AG08395 (cell line): ENCODE measurements at places on chromosomes 16 and 17.

DNA sequence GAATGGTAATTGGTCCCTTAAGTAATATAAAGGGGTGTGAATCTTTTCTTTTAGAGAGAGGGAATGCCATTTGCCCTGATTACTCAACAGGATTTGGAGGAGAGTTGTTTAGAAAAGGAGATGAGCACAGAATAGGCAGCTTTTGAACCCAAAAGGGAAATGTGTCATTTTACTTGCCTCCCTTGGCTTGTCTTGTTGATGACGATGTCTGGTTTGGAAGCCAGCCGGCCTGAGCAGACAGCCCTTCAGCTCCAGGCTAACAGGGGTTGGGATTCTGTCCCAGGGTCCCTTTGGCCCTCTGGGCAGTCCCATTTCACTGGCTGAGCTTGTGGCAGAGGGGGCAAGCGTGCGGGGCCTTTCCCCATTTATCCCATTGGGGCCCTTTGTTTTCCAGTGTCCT lies 22.3 kb upstream of the PRKAR1A start:
- DNase-seq: no peak

- DNase-seq: no peak
Measured at GRCh38 chr17:78888941-78889518, 14.0 kb downstream of the CEP295NL start.

GRCh38 chr16:19636436-19637267 lies 81.1 kb downstream of the VPS35L start:
- DNase-seq: no peak

DNA sequence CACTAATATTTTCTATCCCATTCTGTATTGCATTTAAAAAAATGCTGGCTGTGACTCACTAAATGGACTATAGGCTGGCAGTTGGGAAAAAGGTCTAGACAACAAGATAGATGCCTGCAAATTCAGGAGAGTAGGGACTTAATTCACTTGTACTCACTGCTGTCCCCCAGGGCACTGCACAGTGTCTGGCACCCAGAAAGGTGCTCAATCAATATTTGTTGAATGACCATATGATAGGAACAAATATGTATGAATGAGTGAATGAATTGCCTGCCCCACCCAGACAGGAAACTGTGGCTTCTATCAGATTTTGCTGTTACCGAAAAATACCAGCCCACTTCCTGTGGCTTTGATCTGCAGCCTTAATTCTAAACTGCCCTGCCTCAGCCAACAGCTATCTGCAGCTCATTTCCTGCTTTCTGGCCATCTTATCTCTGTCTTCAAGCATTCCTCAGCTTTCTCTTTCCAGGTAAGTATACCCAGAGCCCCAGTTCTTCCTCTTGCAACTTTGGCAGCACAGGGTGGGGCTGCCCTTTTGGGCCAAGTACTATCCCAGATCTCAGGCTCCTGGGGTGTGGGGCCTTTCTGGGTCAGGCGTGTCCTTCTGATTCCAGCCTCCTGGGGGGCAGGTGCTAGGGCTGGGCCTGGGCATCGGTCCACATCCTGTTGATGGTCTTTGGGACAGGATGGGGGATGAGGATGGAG lies 15.3 kb upstream of the TNS4 start:
- peak; percentile 49 for DNase-seq

DNA sequence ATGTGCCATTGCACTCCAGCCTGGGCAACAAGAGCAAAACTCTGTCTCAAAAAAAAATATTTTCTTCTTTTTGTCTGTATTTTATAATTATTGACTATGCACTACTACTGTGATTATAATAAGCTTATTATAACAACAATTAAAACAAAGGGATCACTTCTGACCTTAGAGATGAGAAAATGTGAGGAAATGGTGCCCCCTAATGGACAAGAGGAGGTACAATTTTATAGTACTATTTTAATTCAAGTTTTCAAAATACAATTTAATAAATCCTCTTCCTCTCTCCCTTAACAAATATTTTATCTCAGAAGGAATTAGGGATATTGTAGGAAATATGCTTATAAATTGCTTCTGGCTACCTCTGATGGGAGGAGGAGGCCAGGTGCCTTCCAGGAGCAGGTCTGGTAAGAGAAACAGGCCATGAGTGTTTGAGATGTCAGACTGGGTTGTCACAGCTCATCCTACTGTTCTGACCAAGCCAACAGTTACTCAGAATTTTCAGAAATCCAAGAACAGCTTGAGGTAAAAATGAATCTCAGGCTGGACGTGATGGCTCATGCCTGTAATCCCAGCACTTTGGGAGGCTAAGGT lies 14.0 kb downstream of the VPS53 start:
- DNase-seq: peak; percentile 60

DNA sequence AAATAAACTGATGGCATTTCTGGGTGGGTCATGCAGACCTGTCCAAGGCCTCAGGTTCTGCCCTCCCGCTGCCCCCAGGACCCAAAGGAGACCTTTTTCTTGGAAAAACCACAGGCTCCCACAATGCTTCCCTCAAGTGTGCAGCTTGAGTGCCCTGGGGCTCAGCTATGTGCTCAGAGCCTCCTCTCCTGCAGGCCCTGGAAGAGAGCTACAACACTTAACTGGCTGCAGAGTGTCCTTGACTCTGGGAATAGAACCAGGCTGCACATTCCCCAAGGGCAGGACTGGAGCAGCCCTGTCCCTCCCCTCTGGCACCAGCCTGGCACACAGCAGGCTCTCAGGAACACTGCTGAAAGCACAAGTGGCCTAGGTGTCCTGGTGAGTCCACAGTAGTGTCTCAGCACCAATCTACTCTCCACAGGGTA lies 4.8 kb upstream of the SREBF1 start:
- DNase-seq: no peak

DNA sequence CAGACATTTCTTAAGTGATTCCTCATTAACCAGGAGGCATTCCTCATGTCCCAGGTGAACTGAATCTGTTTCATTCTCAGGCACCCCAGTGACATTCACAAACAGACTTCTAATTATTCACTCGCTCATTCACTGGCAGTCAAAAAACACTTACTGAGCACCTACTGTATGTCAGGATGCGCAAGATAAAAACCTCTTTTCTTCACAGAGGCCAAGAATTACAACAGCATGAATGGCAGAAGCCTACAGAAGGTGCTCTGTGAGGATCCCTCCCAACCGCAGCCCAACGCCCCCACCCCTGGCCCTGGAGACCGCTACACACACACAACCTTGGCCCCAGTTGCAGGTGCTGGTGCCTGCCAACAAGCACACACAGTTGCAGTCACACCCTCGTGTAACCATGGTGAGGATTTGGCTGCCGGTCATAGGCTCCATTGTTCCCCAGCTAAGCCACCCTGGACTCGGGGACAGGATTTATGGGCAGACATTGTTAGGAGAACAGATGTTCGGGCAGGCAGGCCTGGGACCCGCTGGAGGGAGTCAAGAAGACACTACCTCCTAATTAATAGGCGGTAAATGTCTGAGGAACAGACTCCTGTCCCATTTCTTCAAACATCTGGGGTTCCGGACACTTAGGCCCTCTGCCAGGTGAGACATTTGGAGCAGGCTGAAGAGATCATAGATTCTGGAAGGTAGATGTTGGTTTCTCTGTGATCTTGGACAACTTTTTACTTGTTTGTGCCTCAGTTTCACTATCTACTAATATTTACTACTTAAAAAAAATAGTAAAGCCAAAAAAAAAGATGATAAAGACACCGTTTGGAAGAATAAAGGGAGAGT lies 43.2 kb downstream of the CUEDC1 start:
- peak; percentile 58 for DNase-seq

- DNase-seq: no peak
Measured at GRCh38 chr17:4393806-4394205, 27.3 kb upstream of the UBE2G1 start.

- DNase-seq: no peak
Measured at GRCh38 chr17:13757871-13758270, 156.1 kb upstream of the HS3ST3A1 start.

- no peak for DNase-seq
Measured at GRCh38 chr17:10369239-10369638, 3.6 kb downstream of the MYH13 start.

DNA sequence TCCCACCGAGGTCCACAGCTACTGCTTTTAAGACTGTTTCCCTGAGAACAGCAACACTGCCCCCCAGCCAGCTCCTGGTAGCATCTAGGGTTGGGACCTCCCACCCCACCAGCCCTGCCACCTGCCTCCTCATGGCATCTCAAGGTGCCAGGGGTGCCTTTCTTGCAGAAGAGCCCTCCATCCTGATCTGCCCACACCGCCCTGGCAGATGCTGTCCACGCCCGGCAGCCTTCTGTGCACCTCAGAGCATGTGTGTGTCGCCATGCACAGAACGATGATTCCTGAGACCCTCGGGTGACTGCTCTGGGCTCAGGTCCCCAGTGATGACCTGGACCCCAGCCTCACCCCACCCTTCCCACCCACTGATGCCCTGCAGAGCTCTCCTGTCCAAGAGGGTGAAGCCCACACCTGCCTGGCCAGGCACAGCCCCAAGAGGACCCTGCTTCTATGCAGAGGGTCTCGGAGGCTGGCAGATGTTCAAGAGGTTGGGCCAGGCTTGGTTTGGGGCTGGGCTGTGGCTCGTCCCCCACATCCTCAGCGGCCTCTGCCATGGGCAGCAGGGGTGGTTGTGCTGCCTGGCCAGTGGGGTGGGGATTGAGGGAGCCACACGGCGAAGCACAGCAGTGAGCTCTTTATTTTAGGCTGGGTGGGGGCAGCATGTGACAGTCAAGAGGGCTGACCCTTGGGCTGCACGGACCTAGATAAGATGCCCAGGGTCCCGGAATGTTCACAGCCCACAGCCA lies 5.2 kb upstream of the SPATA2L start:
- DNase-seq: no peak

DNA sequence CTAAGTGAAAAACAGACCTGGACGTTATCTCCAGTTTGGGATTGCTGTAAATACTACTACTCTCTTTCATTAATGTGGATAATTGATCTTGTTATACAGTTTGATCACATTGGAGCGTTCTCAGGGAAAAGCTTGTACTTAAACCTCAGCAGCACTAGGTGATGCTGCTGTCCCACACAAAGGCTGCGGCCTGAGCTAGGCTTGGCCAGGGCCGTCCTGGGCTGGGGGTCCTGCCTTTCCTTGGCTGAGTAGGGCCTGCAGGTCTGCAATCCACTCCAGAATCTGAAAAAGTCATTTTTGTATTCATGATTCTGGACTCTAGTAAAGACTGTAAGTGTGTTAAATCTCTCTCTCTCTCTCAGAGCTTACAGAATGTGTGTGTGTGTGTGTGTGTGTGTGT lies 23.7 kb upstream of the PMFBP1 start:
- no peak for DNase-seq

DNA sequence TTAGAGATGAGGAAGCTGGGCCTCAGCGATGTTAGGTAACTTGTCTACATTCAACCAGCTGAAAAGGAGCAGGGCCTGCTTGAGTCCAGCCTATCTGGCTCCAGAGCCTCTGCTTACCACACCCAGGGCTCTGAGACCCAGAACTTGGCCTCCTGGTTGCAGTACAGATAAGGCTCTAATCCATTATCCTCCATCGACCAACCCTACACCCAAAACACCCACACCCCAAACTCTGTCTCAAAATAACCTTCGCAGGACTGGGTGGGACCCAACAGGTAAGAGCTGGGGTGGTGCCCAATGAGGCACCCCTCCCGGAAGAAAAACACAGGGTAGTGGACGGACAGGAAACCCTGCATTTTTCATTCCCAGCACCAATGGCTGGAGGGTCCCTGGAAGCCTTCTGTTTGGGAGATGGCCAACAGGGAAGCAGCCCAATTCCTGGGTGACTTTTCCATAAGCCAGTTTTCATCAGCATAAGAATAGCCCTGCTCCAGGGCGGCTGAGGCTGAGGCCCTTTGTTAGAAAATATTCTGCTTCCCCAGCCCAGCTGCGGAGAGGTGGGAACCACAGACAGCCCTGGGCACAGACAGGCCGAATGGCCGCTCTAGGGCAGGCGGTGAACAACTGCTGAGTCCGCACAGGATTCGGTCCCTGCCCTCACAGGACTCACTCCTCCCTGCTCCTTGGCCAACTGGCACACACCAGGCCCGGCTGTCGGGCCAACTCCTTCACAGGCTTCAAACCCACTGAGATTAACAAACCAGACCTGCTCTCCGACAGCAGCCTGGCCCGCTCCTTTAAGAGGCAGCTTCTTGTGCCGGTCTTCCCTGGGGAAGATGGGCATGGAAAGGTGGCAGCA lies 9.8 kb downstream of the SMIM5 start:
- DNase-seq: no peak
